ENCODE measurements at places on chromosomes 11 and 22.

- DNase-seq: no peak
These were observed 271.4 kb upstream of the LUZP2 start for GRCh38 chr11:24225501-24225900.

DNA sequence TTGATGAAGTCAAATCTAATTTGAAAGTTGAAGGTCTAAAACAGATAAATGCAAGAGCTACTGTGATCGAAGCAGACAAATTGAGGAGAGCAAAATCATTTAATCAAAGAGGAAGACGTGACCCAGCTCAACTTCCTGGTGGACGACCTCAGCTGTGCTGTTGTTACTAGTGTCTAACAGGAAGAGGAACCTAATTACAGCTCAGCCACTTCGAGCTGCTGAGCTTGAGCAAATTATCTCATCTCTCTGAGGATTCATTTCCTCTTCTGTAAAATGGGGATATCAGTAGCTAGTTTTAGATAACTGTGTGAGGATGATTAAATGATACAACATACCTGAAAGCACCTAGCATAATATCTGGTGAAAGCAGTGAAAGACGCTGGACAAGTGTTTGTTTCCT lies 48.6 kb upstream of the OLFML1 start:
- DNase-seq: no peak

DNA sequence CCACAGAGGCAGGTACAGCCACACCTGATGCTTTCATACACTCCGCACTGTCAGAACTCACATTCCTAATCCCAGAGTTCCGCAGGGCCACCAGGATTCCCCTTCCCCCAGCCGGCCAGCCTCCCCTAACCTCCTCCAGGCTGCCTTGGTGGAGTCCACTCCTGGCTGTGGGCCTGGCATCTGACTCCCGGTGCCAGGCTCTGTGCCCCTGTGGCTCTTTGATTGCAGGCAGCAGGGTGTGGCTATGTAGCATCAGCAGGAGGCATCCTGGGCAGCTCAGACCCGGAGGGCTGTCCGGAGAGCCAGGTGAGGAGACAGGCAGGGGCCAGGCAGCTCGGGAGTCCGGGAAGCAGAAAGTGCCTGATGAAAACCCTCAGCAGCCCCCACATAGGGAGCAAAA lies 1432.9 kb downstream of the BRD1 start:
- no peak for DNase-seq

GRCh38 chr11:24872186-24872585 lies 375.3 kb downstream of the LUZP2 start:
- DNase-seq: no peak

DNA sequence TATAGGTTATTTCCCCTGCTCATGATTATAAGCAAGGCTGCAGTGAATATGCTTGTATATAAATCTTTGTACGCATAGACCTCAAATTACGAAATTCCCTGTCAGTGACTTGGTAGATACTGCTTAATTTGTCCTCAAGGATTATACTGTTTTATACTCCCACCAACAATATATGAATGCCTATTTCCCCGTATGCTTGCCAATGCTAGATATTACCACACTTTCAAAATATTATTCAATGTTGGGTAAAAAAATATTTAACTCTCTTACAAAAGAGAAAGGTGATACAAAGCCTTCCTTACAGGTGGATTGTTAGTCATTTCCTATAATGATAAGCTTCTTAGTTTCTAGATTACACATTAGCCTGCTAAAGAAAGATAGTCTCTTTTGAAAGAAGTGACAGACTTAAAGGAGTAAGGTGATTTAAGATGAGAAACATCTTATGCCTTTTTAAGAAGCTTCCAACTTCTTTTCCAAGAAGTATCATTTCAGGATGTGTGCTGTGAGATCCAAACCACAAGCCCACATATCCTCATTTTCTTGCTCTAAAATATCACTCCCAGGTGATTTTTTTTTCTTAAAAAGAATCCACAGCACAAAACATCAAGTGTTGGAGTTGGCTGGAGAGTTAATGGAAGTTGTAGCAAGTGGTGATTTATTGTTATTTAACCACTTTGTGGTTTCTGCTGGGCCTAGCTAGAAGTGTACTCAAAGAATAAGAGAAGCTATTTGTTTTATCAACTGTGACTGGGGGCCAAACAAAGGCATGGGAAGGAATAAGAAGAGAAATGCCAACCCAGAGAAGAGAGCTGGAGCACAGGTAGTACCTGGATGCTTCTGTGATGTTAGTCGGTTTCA lies 59.2 kb downstream of the BARX2 start:
- DNase-seq: no peak

- DNase-seq: no peak
These were observed 2.5 kb downstream of the NCF4 start for GRCh38 chr22:36863281-36863680.

DNA sequence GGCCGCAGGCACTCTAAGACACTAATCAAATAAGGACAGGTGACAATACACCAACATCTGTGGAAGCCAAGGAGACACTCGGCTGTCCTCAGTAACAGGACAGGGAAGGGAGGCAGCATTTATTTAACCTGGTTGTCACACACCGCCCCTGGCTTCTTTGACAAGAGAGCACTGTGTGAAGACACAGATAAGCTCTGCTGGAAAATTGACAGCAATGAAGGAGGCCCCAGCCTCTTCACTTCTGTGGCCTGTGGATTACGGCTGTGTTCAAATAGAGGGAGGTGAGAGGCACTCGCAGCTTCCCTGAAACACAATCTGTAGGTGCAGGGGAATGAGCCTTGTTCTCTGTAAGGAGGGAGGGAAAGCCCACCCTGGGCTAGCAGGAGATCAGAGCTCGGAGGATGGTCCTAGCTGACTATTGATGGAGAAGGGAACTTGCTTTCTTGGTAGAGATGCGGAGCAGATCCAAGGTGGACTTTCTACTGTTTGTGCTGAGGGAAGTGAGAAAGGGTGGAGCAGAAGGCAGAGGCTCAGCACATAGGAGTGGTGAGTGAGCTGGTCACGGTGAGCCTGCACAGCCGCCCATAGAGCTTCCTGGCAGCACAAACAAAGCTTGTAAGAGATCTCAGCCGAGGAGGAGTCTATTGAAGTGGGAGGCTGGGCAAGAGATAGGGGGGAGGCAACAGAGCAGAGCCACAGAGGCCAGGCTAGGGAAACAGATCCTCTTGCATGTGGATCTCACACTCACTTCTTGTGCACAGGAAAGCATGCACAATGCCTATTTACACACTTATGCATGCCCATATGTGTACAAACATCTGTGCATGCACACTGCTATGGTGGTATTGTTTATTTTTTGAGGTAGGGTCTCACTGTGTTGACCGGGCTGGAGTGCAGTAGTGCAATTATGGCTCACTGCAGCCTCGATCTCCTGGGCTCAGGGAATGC lies 114.6 kb upstream of the THY1 start:
- no peak for DNase-seq

GRCh38 chr22:17918840-17919239 lies 105.5 kb downstream of the MICAL3 start:
- DNase-seq: no peak

DNA sequence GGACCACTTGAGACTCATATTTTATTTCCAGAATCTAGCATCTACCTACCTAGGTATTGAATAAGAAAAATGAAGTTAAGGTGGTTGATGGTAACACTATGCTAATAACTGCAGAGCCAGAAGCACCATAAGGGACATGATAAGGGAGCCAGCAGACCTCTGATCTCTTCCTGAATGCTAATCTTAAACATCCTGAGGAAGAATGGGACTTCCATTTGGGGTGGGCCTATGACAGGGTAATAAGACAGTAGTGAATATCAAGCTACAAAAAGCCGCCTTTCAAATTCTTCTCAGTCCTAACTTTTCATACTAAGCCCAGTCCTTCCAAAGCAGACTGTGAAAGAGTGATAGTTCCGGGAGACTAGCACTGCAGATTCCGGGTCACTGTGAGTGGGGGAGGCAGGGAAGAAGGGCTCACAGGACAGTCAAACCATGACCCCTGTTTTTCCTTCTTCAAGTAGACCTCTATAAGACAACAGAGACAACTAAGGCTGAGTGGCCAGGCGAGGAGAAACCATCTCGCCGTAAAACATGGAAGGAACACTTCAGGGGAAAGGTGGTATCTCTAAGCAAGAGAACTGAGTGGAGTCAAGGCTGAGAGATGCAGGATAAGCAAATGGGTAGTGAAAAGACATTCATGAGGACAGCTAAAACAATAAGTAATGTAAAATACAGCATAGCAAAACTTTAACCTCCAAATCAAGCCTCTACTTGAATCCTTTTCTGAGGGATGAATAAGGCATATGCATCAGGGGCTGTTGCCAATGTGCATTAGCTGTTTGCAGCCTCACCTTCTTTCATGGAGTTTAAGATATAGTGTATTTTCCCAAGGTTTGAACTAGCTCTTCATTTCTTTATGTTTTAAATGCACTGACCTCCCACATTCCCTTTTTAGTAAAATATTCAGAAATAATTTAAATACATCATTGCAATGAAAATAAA lies 2.1 kb downstream of the HBB start:
- no peak for DNase-seq

DNA sequence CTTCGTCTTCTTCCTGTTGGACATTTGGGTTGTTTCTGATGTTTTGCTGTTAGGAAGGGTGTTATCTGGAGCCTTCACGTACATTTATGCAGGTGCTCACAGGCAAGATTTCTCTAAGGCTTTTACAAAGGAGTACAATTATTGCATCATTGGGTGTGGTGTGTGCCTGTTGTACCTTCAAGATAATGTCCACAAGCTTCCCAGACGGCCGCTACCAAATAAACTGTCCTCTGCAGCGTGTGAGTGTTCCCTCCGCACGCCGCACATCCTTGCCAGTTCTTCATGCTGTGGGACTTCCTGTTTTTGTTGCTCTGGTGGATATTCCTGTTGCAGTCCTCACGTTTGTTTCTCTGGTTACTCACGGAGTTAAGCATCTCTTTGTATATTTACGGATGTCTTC lies 133.3 kb downstream of the TBC1D22A start:
- DNase-seq: no peak

DNA sequence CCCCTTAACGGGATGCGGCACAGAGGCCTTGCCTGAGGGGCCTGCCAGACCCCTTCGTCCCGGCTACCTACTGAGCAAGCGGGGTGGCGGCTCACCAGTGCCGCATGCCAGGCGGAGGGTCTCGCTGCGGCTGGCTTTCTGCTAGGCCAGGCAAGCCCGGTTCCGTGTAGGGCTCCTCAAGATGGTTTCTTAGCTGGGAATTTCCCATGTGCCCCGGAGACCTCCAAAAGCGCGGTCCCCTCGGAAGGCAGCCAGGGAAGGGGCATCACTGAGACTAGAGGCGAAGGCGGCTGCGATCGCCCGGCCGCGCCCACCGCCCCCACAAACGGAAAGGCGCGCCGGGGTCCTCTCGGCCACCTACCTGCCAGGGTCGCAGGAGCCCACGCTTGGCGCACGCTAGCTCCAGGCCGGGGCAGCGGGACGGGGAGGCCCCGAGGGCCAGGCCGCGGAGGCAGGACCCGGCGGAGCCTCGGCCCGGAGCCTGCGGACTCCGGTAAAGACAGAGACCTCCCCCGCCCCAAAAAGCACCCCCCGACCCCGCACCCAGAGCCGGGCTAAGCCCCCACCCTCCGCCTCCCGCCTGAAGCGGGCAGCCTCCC lies 23.8 kb downstream of the MICAL3 start:
- no peak for DNase-seq

DNA sequence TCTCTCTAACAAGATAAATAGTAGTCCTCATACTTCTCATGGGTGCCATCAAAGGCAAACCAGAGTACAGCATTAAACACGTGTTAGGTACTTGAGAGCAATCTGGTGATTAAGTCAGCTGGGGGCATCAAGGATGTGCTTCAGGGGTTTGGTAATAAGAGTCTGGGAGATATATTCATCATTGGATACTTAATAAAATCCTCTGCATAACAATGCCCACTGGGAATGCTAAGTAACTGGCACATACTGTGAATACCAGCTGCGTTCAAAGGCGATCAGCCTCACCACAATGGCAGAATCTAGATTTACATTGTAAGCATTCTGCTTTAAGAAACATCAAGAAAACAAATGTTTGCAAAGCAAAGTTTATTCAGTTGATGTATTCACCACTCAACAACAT lies 268.6 kb upstream of the PITPNB start:
- no peak for DNase-seq

GRCh38 chr11:15053191-15053685 lies 20.2 kb upstream of the CALCB start:
- DNase-seq: no peak

GRCh38 chr11:134363161-134363560 lies 31.4 kb downstream of the GLB1L2 start:
- no peak for DNase-seq

DNA sequence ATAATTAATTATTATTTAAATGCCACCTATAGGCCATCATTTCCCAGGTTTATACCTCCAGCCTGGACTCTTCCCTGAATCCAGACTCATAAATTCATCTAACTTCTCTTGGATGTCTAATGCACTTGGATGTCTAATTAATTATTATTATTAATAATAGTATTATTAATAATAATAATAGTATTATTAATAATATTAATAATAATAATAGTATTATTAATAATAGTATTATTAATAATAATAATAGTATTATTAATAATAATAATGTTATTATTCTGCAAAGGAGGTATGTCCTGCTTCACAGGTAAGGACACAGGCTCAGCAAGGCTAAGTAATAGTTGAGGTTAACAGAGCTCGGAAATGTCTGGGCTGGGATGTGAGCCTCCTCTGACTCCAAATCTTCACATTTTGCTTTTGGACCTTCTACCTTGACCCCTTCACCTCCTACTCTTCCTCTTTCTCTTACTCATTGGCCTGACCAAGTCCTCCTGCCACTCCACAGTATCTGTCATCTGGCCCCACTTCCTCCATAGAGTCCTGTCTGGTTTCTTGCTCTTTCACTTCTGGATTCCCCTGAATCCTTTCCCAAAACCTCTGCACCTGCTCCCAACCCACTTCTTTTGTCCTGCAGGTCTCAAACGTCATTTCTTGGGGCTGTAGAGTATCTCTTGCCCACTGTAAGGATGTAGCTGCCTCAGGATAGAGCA lies 8.0 kb downstream of the RIBC2 start:
- DNase-seq: no peak

DNA sequence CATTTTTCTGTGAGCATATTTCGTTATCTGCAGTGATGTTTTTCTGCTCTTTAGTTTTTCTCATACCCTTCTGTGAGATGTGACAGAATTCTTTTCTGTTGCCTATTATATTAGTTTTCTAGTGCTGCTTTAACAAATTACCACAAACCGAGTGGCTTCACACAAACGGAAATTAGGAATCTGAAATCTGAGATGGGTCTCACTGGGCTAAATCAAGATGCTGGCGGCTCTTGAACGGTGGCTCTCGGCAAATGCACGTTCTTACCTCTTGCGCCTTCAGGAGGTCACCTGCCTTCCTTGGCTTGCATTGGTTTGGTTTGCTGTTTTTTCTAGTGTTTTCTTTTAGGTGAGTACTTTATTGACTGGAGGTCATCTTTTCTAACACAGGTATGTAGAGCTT lies 13.0 kb downstream of the ZBED4 start:
- DNase-seq: no peak

DNA sequence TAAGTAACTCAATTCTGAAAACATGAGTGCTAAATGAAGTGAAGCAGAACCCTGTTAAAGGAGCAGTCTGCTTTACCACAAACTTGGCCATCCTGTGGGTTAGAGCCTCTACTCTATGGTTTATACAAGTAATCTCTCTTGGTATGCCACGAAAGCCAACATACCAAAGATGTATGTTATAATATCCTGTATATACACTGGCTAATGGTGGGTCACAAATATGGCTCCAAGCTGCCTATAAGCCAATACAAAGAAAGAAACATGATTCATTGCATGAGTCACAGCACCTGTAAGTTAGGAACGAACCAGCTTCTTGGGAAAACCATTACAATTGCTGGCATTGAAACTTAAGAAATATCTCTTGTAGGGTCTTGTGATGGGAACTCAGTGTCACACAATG lies 16.1 kb downstream of the XRRA1 start:
- DNase-seq: no peak

GRCh38 chr11:100965346-100965745 lies 164.3 kb downstream of the PGR start:
- no peak for DNase-seq

Measured in Right ventricle myocardium inferior (tissue), 1 donor.